Kidney capillary endothelial cell (primary cell): ENCODE measurements at places on chromosomes 3 and 15.

GRCh38 chr15:42364529-42364928 is 5.2 kb downstream of the CAPN3 start:
- DNase-seq: no peak

GRCh38 chr3:55752911-55753310 is 265.8 kb upstream of the WNT5A start:
- no peak for DNase-seq

DNA sequence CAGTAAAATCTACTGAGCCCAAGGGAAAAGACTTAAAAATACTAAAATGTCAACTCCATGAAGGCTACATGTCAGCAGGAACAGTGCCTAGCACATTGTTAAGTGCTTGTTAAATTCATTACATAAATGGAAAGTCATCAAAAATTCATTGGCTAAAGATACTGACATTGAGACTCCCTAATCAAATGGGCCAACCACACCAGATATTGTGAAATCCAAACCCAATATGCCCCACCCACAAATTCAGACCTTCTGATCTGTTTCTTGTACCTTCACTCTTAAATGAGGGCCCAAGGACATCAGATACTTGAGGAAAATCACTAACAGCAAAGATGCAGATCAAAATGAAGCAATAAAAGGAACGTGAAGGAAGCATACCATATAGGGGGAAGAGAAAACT is 20.7 kb downstream of the MRPS22 start:
- DNase-seq: no peak

DNA sequence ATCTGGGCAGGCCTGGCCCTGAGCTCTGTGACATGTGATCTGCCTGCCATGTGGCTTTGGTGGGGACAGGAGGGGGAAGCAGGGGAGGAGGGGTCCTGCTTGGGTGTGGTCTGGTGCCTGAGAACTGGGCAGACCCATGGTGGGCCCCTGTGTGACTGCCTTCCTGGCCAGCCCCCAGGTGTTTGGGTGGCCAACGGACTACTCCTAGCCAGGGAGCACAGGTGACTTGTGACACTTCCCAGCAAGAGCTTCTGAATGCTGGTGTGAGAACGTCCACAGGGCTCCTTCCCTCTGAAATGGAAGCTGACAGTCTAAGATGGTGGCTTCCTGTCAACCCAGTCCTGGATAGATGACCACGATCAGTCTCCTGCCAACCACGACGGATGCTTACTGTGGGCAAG is 136.1 kb upstream of the MEF2A start:
- DNase-seq: no peak

- DNase-seq: no peak
These were observed 277.7 kb upstream of the KCNH8 start for GRCh38 chr3:18870642-18871041.

DNA sequence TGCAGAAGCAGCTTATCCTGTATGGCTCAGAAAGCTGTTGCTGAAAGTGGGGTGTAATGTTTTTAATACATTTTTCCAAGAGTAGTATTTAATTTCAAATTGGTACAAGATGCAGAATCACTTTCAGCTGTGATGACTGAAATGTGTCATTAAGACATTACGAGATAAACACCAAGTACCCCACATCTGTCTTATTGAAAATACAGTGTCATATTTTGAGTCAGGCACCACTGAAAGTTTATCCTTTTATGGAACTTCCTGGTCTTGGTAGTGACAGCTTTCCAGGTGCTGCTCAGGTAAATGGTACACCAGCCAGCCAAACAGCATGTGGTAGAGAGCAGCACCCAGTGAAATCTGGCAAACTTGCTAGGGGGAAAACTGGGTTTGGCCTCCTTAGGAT is 16.9 kb downstream of the ASTE1 start:
- DNase-seq: no peak

GRCh38 chr3:62873761-62874710 is 1.2 kb downstream of the CADPS start:
- DNase-seq: no peak

- DNase-seq: no peak
These were observed 51.8 kb downstream of the CHCHD6 start for GRCh38 chr3:126755866-126756265.

DNA sequence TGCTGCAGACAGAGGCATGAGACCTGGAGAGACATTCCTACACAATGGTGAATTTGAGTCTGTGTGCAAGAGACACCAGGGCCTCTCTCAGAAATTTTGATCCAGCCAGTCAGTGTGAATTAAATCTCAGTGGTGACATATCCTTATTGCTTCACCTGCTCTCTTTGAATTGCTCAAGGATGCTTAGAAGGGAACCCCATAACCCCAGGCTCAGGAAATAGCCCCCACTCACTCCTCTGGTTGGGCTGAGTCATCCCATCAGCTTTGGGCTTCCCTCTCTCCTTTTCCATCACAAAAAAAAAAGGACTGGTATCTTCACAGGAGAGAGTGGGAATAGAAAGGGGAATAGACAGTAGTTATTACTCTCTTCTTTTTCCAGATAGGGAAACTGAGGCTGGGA is 33.0 kb upstream of the LARS2 start:
- no peak for DNase-seq

DNA sequence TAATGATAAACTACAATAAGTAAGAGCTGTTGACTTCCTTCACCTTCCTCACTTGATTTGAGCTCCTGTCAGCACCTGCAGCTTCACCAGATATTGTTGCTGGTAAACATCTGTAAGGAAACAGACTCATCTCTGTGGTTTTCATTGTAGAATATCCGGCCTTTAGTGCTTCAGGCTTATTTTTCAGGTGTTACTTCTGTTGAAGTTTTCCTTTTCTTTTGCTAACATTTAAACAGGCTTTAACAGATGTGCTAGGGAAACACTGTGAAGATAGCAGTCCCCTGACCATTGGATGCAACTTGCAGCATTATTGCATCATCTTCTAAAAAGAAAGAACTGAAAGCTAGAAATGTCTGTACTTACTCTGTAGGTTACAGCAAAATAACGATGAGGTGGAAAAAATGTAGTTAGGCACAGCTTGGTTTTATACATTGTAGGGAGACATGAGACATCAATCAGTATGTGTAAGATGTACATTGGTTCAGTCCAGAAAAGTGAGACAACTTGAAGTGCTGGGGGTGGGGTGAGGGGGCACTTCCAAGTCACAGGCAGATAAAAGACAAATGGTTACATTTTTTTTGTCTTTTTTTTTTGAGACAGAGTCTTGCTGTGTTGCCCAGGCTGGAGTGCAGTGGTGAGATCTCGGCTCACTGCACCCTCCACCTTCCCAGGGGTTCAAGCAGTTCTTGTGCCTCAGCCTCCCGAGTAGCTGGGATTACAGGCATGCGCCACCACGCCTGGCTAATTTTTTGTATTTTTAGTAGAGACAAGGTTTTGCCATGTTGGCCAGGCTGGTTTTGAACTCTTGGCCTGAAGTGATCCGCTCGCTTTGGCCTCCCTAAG is 10.2 kb downstream of the EDEM1 start:
- DNase-seq: no peak

DNA sequence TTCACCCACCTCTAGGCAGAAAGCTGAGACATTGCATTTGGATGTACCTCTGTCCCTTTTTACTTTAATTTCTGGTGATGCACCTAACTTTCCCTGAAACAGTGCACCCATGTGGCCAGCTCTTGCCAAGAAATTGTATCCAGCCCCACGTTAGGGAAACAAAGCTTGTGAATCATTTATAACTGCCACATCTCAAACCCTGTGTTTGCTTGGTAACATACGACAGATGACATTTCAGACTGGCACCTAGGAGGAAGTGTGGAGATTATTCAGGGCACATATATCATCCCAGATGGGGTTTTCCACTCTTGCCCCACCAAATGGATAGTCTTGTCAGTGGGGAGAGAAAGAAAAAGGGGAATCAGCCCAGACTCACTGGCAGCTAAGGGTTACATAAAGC is 2.1 kb downstream of the CYB561D2 start:
- no peak for DNase-seq

DNA sequence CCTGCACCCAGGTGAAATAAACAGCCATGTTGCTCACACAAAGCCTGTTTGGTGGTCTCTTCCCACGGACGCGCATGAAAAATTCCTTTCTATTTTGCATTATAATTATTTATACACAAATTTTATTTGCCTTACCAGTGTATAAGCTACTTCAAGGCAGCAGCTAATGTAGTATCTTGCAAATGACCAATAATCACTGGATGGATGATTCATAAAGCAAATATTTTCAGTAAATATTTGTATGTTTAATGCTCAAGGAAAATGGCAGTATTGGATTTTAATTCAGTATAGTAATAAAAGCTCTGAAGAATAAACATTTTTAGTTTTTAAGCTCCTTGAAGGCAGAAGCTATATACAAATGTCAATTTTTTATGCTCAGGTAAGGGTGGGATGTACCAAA is 158.7 kb upstream of the NANOGP8 start:
- no peak for DNase-seq

GRCh38 chr3:42020684-42021307 is 58.9 kb upstream of the ULK4 start:
- peak; percentile 91 for DNase-seq

- no peak for DNase-seq
These were observed 75.0 kb upstream of the ABHD17C start for GRCh38 chr15:80620141-80620540.

GRCh38 chr3:64303401-64303800 is 78.1 kb upstream of the PRICKLE2 start:
- no peak for DNase-seq

- DNase-seq: no peak
These were observed 4.7 kb upstream of the CALML4 start for GRCh38 chr15:68209735-68210408.

DNA sequence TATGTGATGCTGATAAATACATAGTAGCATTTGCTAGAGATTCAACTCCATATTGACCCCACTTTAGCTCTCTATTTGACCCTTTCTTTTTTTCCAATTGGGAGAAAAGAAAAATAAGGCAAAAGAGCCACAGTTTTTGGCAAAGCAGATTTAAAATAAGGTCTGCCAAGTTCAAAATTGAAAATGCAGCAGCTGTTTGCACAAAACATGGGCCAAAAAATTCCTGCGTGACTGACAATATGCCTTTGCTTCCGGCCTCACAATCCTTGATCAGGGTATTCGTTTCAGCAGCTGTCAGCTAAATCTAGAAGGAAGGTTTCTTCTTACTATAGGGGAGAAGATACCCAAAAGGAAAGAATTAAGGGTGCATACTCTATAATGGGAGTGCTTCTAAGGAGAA is 563.5 kb upstream of the CCDC54 start:
- no peak for DNase-seq

DNA sequence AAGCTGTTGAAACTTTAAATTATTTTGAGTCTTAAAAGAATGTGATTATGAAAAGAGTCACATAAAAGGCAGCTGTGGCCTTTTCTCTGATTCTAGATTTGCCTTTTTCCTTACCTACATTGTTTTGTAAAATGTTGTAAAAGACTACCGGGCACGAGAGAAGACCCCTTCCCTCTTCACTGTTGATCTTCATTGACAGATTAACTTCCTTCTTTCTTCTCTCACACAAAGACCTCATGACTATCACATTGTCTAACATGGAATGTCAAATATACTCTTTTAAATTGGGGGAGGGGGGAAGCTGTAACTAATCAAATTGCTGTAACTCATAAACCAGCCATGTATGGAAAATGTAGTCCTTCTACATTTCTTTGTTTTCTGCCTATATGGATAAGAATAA is 68.3 kb downstream of the OCA2 start:
- DNase-seq: no peak

DNA sequence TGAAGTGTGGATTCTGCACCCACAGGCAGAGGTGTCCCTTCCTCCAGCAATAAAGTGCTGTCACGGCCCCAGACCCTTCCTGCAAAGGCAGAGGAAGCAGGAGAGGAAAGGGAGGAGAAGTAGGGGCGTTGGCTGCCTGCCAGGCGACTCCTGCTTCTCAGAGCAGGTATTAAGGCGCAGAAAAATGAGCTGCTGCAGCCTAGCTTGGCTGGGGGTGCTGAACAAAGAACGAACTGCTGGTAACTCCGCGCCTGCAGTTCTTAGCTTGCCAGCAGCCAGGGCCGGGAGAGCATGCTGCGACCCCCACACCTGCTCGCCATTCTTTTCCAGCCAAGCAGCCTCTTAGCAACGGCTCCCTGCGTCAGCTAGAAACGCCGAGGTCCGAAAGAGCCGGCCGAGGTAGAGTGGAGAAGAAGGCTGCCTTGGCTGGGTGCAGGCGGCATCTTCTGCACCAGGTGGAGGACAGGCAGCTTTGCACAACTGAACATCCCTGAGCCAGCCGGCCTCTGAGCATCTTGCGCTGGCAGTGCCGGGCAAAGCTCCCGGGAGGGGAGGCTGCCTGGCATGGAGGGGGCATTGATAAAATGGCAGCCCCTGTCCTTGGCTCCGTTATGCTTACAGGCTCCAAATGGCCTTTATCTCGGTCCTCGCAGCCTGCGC is 296.0 kb downstream of the MEX3B start:
- DNase-seq: no peak

DNA sequence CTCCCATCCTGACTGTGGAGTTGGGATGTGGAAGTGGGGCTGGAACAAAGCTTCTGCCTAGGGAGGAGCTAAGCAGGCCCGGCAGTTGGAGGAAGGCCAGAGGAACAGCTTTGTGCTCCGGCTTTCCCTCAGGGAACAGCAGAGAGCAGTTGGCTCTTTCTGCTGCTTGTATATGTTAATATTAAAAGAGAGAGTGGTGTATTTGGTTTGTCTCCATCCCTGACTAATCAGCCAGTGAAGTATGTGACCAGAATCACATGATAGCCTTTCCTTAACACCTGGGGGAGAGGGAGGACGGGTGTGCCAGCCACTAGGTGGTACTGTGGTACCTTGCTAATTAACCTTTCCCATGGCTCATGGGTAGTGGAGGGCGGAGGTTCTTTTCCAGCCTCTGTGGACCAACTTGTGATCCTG is 10.0 kb downstream of the EIF2B5 start:
- no peak for DNase-seq

GRCh38 chr3:73768524-73769308 is 144.0 kb upstream of the PDZRN3 start:
- DNase-seq: no peak
